ENCODE measurements at places on chromosomes 7 and 10.

DNA sequence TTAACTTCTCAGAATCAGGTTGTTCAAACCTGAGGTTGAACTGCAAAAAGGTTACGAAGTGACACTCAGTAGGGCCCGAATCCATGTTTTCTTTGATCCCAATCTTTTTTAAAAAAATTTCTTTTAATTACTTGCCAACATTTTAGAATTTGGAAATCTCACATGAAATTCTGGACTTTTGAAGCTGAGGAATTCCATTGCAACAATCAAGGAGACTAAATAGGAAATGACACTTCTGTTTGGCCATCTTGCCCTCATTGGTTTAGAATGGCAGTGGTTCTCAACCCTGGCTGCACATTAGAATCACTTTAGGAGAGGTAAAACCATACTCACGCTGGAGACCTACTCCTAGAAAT, 471 bp upstream of the TOMM7 start:
- no peak for DNase-seq

GRCh38 chr10:34574353-34574934, 240.7 kb downstream of the PARD3 start:
- DNase-seq: no peak

GRCh38 chr7:34138483-34138882, 233.1 kb downstream of the BMPER start:
- no peak for DNase-seq

DNA sequence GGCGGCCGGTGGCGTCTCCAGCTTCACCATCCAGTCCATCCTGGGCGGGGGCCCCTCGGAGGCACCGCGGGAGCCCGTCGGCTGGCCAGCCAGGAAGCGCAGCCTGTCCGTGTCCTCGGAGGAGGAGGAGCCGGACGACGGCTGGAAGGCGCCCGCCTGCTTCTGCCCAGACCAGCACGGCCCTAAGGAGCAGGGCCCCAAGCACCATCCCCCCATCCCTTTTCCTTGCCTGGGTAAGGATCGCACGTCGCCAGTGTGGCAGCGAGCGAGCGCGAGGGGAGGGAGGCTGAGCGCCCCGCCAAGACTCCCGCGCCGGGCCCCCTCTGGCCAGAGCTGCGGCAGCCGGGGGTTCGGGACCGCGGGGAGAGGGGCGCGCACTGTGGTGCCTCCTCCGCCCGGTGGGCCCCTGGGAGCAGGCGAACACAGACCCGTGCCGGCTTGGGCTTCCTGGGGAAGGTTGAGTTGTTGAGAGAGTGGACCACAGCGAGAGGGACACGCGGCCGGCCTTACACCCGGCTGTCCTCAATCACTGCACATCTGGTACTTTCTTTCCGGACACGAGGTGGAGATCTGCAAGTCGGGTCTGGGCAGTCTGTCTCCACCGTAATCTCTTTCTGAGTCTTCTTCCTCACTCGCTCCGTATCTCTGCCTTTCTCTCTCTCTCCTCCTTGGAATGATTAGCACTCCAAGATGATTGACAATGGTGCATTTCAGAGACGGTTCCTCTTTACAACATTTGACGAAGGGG, 652 bp downstream of the HMX2 start:
- no peak for DNase-seq

DNA sequence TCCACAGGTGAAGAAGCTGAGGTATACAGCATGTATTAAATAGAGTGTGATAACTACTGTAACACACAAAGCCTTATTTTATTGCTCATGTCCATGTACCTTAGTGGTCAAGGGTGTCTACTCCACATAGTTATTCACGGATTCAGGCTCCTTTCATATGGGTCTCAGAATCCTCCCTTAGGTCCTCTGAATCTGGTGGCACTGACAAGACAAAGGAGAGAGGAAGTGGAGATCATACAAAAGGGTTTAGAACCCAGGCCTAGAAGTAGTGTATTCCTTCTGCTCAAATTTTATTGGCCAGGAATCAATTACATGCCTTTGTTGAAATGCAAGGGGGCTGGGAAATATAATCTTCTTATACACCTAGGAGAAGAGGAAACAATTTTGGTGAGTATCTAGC, 164.6 kb downstream of the PTEN start:
- no peak for DNase-seq

- DNase-seq: no peak
These were observed 1.5 kb downstream of the CUZD1 start for GRCh38 chr10:122844146-122844545.

- DNase-seq: no peak
These were observed 133.9 kb upstream of the BMPER start for GRCh38 chr7:33771422-33771821.

- no peak for DNase-seq
These were observed 3.1 kb downstream of the RGS10 start for GRCh38 chr10:119539359-119539825.

- DNase-seq: no peak
These were observed 1021.6 kb downstream of the GATA3 start for GRCh38 chr10:9076066-9076465.
